ENCODE measurements at places on chromosomes 12 and 14.

DNA sequence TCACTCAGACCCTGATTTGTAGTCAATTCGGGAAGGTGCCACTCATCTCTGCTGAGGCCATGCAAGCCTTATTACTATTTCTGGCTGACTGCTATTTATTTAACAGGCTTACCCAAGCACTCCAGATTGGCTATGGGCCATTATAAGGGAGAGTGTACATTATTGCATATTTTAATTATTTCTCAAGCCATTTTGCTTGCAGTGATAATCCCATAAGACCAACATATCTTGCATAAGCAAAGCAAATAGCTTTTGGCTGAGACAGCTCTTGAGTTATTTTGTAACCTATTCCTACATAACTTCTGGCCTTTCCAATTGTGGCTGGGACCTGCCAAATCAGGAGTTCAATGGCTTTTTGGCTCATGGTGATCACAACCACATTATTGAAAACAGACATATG lies 509.6 kb upstream of the USP15 start:
- DNase-seq, result no peak

DNA sequence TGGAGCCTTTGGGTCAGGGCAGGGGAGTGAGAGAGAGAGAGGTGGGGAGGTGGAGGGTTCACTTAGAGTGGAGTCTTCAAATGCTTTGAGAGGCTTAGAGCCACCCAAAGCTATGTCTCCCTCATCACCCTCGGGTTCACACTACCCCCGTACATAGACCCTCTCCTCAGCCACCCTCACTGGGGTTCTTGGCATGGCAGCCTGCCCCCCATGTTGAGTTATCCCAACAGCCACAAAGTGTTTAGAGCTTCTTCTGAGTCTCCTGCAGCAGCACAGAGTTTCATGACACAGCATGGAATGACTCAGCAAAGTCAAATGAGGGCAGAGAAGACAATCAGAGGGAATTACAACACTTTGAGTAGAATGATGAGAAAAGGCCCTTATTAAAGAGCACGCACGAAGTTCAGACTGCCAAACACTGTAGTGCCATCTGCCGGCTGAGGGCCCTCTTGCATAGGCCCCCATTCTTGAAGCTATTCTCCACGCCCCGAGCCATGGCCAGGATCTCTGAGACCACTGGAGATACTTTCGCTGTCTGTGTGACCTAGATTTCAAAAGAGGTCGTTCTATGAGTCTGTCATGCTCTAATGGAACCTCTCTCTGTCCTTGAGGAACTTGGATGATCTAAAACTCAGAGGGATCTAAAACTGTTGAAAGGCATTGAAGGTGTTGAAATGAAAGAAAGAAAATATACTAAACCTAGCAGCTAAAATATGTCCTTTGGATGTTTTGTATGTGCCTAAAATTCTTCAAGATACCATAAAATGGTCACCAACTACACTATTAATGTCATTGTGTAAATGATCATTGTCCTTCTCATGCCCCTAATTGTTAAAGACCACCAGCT lies 221.9 kb downstream of the PELI2 start:
- peak; percentile 89 for DNase-seq

- no peak for DNase-seq
Observed at GRCh38 chr12:90343966-90344365, 611.0 kb downstream of the CCER1 start.

- no peak for DNase-seq
Observed at GRCh38 chr12:54412348-54412747, 6.7 kb downstream of the ITGA5 start.

- DNase-seq, result no peak
Observed at GRCh38 chr14:50967103-50967502, 22.8 kb upstream of the PYGL start.

DNA sequence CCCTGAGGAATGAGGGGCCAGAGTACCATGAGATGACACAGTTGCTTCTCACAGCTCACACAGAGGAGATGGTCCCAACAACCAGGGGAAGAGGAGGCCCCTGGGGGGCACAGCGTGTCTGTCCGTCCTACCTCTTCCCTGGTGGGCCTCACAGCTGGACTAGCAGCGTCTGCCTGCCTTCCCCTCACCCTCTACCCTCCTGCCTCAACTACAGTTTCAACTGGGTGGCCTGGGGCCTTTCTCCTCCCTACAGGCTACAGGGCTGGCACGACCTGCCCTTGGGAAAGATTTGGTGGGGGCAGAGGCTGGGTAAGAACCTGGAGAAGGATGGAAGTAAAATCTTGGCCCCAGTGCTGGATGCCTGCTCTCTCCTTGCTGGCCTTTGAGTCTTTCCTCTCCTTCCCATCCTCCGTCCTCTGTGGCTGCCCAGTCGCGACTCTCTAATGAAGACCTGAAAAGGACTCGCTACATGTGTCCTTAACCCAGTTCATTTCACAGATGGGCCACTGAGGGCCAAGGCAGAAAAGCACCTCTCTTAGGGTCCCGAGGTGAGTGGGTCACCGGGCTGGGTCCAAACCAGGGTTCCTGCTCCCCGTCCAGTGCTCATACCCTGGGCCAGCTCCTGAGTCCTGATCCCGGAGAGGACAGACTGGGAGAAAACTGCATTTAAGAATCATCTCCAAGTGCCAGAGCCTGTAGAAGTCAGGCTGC lies 232.5 kb downstream of the BCL11B start:
- DNase-seq, result no peak

DNA sequence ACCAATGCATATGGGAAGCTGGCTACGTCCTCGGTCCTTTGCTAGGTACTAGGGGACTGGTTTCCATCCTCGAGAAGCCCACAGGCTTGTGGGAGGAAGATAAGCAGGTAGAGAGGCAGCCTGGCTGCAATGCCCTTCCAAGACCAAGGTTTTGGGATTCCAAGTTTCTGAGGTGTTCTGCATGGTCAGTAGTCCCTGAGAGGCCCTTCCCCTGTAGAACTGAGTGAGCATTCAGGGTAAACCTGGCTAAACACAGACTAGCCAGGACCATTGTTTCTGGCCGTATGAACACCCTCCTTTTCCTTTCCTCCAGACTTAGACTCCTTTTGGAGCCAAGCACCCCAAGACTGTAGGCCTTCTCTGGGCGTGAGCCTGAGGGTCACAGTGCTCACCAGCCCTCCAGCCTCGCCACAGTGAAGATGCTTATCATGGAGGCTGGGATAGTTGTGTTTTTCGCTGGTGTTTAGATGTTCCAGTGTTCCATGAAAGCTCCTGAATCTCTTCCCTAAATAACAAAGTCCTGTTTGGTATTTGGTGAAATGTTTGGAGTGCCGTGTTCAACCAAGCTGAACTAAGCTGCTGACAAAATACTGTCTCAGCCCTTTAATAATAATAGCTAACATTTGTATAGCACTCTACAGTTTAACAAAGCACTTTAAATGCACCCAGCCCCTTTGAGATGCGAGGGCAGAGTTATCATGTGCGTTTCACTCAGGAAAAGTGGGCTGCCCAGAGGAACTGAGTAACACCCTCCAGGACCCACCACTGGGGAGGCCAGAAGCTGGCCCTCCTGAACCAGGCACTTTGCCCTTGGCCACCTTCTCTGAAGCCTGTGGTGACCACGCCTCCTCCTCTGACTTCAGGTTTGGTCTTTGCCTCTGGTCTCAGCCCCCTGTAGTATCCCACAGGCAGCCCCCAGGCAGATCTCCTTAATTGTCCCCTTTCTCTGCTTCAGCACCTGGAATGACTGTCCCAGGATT lies 284.5 kb downstream of the CACNA1C start:
- no peak for DNase-seq

DNA sequence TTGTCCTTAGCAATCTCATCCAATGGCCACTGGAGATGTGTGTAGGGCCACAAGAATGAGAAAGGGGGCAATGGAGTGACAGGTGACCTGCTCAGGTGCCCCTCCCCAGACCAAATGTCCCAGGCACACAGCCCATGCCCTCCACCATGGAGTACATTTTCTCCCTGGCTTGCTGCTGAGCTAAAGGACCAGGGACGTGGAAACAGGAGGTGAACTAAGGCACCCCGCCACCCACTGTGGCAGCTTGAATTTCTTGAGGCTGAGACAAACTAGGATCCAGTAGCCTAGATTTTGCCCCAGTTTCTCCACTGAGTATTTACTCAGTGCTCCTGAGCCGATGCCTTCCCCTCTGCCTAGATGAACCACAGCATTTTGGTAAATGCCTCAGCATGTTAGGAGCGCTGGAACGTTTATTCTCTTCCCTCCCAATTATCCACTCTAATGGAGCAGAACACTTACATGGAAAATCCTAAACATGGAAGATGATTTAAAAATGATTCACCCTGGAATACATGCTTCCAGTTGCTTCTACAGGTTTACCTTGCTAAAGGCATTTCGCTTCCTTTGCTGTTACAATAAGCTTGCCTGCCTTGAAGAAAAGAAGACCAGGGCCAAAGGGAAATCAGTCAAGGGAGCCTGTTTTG lies 198.0 kb downstream of the ZFP36L1 start:
- DNase-seq, result no peak

DNA sequence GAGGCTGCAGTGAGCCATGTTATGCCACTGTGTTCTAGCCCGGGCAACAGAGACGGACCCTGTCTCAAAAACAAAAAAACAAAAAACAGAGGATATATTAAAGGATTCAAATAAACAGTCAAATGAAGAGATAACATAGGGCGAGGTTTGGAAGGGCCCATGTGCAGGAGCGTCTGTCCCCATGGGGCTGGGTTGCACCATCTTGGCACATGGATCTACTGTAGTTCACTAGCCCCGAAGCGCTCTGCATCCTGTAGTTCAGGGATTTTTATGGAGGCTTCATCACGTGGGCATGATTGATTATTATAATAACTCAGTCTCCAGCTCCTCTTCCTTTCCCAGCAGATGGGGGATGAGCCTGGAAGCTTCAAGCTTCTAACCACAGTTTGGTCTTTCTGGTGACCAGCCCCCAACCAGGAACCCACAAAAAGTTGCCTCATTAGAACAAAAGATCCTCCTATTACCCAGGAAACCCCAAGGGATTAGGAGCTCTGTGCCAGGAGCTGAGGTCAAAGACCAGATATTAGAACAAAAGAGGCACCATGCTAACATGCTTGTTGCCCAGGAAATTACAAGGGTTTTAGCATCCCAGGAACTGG lies 59.9 kb downstream of the HCAR2 start:
- no peak for DNase-seq

DNA sequence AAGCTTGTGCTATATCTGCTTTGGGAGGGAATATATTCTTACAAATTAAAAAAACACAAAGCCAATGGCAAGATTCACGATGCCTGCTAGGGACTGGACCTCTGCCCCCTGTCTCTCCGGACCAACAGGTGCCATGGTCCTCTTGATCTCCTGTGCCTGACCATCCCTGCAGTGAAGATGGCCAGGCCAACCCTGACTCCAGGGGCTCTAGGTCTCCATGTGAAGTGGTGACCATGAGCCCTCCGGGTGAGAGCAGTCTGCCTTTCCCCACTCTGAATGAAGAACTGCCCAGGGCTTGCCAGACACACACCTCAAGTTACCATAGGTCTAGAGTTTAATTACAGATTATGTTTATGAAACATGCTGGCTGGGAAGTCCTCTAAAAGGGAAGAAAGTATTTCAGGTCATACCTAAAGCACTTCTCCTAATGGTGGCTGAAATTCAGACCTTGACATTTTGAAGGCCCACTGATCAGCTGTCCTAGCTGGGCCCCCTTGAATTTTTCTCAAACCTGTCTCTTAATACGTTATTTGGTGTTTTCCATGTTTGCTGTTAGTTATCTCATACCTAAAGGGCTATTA lies 1.4 kb downstream of the ARHGDIB start:
- DNase-seq, result no peak

DNA sequence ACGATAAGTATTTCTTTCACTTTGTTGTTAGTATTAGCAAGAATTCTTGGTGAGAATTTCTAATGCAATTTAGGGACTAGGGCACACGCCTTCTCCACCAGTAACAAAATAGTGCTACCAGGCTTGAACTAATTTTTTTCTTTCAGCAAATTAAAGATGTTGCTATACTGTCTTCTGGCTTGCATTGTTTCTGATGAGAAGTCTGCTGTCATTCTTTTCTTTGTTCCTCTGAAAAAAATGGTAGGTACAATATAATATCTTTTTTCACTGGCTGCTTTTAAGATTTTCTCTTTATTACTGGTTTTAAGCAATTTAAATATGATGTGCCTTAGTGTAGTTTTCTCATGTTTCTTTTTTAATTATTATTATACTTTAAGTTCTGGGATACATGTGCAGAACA lies 171.2 kb downstream of the PCNX1 start:
- DNase-seq, result no peak

DNA sequence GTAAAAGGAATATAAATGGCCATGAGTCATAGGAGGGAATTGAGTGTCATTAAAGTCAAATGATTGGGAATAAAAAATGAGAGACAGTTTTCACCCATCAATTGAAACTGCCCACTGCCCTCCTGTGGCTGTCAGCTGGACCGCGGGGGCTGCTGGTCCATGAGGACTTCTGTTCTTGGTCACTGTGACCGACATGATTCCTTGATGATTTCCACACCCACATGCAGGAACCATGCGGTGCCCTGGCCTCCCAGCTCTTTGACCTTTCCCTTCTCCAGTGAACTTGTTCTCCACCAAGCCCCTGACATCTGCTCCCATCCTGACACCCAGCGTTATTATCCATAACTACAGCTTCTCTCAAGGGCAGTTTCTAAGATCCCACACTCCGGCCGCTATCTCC lies 48.4 kb downstream of the C12orf75 start:
- peak; percentile 43 for DNase-seq

DNA sequence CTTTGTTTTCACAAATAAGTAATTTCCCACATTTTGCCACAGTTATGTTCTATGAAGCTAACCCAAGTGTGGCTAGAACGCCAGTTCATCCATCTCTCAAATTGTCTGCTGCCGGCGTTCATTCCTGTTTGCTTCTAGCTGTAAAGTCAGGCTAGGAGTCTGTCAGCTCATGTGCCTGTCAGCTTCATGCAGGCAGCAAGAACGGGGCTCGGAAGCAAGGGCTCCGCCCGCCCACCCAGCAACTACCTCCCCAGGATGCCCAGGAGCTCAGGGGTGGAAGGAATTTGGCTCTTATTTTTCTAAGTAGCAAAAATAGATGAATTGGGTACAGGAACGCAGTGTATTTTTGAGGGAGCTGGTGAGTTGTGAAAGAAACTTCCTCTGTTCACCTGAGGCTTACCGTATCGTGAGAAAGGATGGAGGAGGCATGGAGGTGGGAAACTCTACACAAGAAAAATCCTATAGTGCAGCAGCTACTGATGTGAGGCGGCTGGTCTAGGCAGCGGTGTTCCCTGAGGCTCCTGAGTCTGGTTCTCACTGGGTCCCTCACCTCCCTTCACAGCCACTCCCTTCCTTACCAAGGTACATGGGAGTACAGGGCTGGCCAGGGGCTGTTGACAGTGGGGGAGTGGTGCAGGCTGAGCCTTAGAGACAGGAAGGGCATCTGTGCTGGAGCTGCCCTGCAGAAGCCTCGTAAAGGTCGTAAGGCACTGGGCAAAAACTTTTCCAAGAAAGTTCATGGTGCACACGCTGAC lies 54.5 kb upstream of the AMN start:
- no peak for DNase-seq

DNA sequence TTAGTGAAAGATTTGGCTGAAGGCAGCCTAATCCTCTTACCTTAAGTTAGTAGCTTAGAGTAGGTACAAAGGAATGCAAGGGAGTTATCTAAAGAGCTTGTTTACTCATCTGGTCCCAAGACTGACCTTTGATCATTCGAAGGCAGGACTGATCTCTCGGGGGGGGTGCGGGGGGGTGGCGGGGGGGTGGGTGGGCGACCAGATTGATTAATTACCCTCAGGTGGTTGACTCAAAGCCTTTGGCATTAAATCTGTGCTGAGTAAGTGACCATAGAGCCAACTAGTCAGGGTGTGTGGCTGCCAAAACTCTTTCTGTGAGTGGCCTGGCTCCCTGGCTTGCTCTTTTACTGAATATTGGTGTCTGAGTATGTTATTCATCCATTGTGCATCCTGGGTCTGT lies 731.9 kb upstream of the FBXO33 start:
- peak; percentile 93 for DNase-seq

- DNase-seq, result no peak
Observed at GRCh38 chr12:87943023-87943422, 86.2 kb downstream of the C12orf50 start.
